ENCODE measurements at places on chromosomes 11 and 22.

- DNase-seq, result no peak
Measured at GRCh38 chr11:20821046-20821445, 151.7 kb downstream of the NELL1 start.

DNA sequence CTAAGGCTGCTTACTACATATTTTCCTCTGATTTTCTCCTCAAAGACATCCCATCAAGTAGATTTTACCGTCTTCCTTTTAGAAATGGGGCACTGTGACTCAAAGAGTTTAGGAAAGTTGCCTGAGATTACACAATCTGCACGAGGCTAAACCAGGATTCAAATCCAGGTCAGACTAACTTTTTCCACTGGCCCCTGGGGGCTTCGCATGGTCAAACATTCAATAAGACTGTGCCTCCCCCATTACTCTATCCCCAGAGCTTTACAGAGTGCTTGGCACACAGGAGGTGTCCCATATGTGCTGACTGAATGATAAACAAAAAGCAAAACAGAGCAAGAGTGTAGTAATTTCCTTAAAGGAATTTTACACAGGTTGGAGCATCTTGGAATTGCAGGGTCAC is 118.1 kb upstream of the TEAD1 start:
- DNase-seq, result peak; percentile 85

- DNase-seq, result no peak
Measured at GRCh38 chr11:111524056-111524455, 9.5 kb downstream of the HOATZ start.

- DNase-seq, result no peak
Measured at GRCh38 chr11:126426106-126426505, 70.6 kb downstream of the ST3GAL4 start.

GRCh38 chr11:11076276-11076675 is 218.4 kb upstream of the ZBED5 start:
- DNase-seq, result no peak

GRCh38 chr11:76614471-76615179 is 55.9 kb downstream of the LRRC32 start:
- DNase-seq, result no peak

DNA sequence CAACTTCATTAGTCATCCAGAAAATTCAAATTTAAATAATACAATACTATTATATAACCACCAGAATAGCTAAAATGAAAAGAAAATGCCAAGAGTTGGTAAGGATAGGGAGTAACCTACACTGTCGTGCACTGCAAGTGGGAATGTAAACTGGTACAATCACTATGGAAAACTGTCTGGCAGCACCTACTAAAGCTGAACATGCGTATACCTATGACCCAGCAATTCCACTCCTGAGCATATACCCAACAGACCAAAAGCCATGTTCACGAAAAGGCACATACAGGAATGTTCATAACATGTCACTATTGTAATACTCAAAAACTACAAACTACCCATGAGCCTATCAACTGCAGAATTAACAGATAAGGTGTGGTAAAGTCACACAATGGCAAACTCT is 32.7 kb downstream of the DENND5A start:
- DNase-seq, result no peak

GRCh38 chr11:36160091-36160490 is 129.1 kb downstream of the COMMD9 start:
- DNase-seq, result no peak

- DNase-seq, result no peak
Measured at GRCh38 chr11:87324817-87325489, 287.2 kb downstream of the TMEM135 start.

GRCh38 chr11:118412921-118413320 is 11.5 kb downstream of the ATP5MG start:
- DNase-seq, result no peak

DNA sequence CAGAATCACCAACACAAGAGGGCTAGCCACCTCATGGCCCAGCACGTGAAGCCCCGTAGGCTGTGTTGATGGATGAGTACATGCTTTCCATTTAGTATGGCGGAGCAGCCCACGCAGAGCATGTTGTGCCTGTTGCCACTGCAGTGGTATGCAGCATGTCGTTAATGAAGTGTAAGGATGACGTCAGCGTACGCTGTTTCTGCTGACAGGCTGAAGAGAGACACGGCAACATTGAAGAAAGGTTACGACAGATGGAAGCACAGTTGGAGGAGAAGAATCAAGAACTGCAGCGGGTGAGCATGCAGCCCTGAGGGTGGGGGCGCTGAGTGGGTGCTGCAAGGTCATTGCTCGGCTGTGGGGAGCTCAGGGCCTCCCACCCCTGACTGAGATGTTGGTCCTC is 62.8 kb downstream of the PPFIA1 start:
- DNase-seq, result no peak

Measured in adipocyte (in vitro differentiated cells).